ENCODE measurements at places on chromosomes 1 and 21.

DNA sequence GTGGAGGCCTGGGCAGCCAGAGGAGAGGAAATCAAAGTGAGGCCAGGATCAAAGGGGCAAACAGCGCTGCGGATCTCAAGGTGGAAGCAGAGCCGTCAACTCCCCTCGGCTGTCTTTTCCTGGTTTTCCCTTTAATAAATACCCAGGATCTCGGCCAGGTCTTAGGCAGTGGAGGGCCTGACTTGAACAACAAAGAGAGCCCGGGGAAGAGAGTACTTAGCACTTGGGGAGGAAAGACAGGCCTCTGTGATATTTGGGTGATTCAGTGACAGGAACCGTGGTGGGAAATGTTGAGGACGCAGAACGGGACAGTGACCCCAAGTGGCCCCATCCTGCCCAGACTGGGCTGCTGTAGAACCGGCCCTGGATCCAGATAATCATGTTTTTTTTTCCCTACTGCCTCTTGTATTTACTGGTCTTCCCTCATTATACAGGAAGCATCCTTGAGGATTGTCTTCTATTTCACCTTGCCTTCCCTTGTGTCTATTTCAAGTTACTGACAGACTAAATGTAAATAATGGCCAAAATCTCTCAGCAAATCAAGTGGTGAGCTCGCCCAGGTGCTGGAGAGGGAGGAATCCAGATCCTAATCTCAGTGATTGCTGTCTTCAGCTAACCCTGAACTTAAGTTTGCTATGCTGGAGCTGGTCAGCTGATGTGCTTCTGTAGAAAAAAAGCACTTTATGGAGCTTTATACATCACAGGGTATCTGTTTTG, 2.8 kb upstream of the MIXL1 start:
- no peak for DNase-seq

- DNase-seq = no peak
Measured at GRCh38 chr21:42983103-42983502, 8.7 kb downstream of the PKNOX1 start.

- DNase-seq = no peak
Measured at GRCh38 chr1:34155860-34156259, 9.2 kb downstream of the CSMD2 start.

DNA sequence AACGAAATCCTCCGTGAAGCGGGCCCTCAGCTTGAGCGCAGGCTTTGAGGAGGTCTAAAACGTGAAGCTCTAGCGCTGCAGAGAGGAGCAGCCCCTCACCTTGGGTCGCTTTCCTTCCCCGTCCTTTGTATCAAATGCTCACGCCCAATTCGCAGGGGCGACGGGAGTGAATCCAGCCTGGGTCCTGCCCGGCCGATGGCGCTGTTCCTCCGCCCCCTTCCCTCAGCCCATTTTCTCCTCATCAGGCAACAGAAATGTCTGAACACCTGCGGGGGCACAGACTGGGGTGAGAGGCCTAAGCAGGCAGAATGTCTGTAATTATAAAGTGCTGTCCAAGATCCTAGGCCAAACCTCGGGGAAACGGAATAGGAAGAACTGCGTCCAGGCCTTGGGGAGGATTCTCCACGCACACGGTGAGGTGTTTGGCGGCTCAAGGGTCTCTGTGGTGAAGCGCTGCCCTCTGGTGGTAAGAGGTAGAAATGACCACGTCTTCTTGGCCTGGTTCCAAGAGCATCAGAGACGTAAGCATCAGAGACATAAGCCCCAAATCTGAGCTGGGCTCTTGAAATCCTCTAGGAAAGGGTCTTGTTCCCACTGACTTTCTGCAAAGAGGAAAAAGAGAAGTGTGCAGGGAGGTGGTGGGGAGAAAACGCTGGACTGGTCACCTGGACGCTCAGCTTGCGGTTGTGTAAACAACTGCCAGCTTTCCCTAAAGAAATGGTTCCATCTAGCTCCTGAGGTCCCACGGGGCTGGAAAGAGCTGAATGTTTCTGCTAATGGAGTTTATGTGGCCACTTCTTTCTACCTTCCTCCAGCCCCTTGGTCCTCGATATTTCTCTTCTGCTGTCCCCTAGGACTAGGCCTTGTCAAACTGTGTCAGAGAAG, 92.1 kb upstream of the CD53 start:
- peak; percentile 44 for DNase-seq

DNA sequence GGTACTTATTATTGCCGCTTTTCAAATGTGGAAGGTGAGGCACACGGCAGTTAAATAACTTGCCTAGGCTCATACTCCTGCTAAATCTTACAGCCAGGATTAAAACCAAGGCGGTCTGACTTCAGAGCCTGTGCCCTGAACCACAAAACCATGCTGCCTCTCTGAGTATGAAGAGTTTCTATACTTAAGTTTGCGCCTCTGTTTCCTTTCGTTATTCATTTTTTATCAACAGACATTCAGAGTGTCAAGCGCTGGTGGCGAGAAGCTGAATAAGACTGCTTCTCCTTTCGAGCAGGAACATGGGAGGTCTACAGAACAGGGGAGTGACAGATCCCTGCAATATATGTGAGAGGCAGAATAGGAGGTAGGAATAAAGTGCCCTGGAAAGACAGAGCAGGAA, 96.0 kb upstream of the DUSP10 start:
- no peak for DNase-seq

All from NCI-H2029 (cell line).